ENCODE measurements at places on chromosomes 12 and 14. TPM values are rescaled to one million over a fixed set of nuclear protein-coding genes. Genes with fewer than 3 reads are reported as not detected.

DNA sequence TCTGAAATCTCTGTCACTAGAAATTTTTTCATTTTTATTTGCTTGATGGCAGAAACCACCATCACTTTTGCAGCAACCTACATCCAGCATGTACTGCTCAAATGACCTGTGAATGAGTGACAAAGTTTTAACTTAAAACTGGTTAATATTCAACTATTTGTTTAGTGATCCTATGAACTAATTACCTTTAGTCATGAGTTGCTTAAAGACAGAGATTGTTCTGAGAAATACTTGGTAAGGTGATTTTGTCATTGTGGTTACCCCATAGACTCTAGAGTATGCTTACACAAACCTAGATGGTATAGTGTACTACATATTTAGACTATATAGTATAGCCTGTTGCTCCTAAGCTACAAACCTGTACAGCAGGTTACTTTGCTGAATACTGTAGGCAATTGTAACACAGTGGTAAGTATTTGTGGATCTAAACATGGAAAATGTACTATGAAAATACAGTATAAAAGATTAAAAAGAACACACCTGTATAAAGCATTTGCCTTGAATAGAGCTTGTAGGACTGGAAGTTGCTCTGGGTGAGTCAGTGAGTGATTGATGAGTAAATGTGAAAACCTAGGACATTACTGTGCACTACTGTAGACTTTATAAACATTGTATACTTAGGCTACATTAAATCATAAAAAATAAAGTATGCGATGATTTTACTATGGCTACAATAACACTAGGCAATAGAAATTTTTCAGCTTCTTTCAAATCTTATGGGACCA lies 256.6 kb upstream of the PPFIA2 start:
- H3K27ac ChIP-seq = no peak overlapping the region
- H3K27me3 ChIP-seq = no peaks in the 10 kb centered on the region
- H3K4me1 ChIP-seq = no peaks in the 10 kb centered on the region

GRCh38 chr12:109302770-109303169 lies 6.3 kb downstream of the FOXN4 start:
- no peak overlapping the region for H3K27ac ChIP-seq

GRCh38 chr12:123449856-123450255 lies 8.1 kb upstream of the SNRNP35 start:
- H3K27ac ChIP-seq = peak overlapping the region; percentile 81
- no peak for DNase-seq

- peaks cover 38% of the 10 kb centered on the region for H3K4me1 ChIP-seq
- DNase-seq = no peak
- no peak overlapping the region for H3K4me3 ChIP-seq
- H3K36me3 ChIP-seq = peaks cover 60% of the 10 kb centered on the region
- H3K27me3 ChIP-seq = no peaks in the 10 kb centered on the region
Observed at GRCh38 chr14:88599761-88600439, 37.1 kb downstream of the ZC3H14 start.

GRCh38 chr12:1325666-1326065 lies 268.7 kb downstream of the FBXL14 start:
- H3K4me3 ChIP-seq = no peak overlapping the region
- H3K27ac ChIP-seq = no peak overlapping the region
- H3K36me3 ChIP-seq = no peaks in the 10 kb centered on the region
- DNase-seq = no peak
- H3K27me3 ChIP-seq = no peaks in the 10 kb centered on the region

FOXN4 gene
- total RNA-seq = not detected

DNA sequence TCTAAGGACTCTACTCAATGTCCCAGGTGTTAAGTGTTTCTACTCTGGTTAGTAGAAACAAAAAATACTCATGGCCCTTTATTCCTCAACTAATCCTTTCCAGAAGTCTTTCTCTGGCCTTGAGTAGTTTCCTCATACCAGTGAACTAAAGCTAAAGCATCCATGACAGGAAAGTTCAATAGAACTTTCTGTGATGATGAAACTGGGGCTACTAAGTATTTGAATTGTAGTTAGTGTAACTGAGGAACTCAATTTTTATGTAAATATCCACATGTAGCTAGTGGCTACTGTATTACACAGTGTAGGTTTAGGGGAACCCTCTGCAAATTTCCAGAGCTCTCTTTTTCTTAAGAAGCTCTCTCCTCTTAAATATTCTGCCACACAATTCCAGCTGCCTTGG lies 63.7 kb downstream of the R3HDM2 start:
- H3K4me3 ChIP-seq = no peak overlapping the region
- H3K27me3 ChIP-seq = no peaks in the 10 kb centered on the region
- DNase-seq = no peak

Data from activated CD4-positive, alpha-beta T cell treated with anti-CD3 and anti-CD28 coated beads, Interleukin-2, amount 10 ng/mL, durations not matched to agents 7 days and 5 days (primary cell).